K562 (cell line): ENCODE measurements at places on chromosomes 16 and 17.

DNA sequence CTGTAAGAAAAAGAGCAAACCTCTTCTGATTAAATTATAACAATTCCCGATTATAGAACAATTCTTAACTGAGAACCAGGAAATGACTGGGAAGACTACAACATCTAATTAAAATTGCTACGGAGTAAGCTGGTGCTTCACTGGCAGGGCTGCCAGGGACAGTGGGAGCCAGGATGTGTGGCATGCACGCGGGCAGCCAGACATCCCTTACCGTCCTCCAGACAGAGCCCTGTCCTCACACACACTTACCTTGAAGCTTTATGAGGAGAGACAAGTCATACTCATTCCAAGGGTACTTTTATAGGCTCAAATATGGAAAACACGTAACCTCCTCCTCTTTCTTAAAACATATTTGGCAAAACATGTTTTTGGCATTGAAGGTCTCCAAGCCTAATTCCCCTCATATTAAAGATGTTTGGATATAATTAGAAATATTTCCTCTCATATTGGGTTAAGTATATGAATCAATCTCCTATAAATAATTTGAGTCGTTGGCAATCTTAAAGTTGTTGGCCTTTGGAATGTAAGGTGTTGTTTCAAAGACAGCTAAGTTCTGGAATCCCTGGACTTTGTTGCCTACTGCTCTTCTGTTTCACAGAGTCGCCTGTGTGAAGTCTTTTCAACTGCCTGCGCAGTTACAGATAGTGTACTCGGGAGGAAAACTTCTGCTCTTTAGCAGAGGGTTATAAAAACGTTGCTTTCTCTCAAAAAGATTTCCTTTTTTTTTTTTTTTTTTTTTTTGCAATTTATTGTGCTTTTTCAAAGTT lies at the start of gene MYH1:
TSS of gene MYH1 (minus strand) at position 272 of the 767 bp plus-strand sequence. CDS start 1,900 bp downstream, outside the sequence.
- DNase-seq = no peak

DNA sequence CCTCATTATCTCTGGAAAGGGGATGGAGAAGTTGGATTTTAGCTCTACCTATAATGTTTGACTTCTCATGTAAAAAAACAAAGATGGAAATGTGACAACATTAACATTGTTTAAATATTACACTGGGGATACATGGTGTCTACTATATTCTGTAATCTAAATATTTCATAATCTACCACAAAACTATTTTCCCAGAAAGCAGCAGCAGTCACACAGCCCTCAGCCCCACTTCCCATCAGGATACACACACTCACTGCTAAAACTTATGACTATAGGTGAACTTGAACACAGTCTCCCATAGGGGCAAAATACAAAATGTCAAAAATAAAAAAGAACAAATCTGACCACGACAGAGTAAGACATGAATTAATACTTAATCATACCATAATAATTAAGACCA lies 95.7 kb downstream of the KANSL1 start:
- no peak for DNase-seq

DNA sequence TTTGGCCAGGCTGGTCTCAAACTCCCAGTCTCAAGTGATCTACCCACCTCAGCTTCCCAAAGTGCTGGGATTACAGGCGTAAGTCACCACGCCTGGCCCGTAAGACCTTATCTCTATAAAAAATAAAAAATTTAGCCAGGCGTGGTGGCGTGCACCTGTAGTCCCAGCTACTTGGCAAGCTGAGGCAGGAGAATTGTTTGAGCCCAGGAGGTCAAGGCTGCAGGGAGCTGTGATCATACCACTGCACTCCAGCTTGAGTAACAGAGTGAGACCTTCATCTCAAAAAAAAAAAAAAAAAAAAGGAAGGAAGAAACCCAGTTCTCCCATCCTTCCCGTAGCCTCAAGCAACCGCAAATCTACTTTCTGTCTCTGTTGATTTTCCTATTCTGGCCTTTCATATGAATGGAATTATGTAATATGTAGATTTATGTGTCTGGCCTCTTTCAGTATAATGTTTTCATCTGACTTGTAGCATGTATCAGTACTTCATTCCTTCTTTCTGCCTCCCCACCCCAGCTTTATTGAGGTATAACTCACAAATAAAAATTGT lies 11.2 kb downstream of the CASC3 start:
- no peak for DNase-seq

GRCh38 chr17:82582213-82582612 lies 62.7 kb downstream of the FOXK2 start:
- DNase-seq = no peak
